Prostate gland (tissue), 2 donors: ENCODE measurements at places on chromosomes 3 and 15.

DNA sequence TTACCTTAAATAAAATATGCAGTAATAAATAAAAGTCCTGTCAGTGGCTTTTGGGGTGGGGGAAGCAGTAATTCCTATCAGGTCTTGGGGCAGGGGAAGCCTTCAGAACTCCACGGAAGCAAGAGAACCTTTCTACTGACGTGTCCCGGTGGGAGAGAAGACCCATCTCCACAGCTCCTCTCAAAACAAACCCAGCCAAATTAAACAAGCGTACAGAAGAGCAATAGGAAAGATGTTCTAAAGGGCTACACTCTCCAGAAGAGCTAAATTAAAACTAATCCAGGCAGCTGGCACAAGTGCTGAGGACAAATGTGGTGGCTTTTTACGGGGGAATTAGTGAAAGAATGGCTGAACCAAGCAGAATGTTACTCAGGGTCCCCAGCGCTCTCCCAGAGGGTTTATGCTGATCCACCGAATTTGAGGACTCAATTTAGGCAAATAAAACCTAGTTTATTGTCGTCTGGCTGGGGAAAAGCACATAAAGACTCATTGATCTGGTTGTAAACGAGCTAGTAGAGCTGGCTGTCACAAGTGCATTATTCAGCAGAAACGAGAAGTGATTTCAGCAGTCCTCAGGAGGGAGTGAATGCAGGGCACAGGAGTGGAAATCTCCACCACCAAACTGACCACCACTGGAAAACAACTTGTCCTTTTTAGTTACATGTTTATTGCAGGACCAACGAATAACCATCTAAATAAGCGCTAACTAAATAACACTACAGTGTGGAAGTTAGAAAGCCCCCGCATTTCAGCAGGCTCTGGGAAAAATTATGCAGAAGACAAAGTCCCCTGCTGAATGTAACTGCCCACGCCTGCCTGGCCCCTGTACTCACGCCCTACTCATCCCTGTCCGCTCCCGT, 13.5 kb downstream of the BFSP2 start:
- DNase-seq = no peak

- no peak for DNase-seq
Measured at GRCh38 chr15:96267463-96267862, 63.0 kb upstream of the NR2F2 start.

DNA sequence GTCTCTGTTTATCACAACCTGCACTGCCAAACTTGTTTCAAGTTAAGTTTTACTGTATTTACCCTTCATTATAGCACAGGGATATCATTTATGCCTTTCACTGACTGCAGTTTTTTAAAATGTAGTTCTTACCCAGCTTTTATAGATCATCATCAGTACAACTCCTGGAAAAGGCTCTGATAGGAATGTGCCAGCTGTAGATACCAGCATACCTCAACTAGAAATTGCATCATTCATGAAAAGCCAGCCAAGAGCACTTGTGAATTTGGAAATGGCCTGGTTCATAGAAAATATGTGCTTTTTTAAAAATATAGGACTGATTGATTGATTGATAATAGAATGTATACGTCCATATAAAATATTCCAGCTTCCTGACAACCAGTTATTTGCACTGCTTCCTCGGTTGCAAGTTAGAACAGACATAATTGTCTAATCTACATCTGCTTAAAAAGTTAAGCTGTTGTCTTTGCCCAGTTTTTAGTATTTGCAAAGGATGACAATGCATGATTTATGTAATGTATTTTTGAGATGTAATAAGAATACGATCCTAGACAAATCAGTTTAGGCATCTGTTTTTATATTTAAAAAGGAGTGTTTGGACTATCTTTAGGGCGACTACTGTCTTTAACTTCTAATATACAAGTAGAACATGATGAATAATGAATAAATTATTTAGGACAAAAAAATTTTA, 58.5 kb downstream of the DCUN1D1 start:
- DNase-seq = no peak

DNA sequence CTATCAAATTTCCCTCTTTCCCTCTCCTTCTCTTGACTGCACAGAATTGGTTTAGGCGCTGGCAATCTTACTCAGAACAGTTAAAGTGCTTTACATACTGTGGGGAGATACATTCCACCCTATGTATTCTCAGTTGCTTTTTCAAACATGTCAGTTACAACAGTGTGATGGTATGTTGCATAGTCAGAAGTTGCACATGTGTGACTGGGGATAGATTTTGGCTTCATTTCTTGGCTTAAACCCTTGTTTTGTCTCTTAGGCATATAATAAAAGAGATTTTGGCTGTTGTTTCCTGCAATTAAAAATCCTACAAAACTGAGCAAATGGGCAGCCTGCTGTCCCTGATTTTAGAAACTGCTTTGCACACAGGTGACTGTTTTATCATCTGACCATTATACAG, 86.7 kb downstream of the PIK3R4 start:
- DNase-seq = no peak

- no peak for DNase-seq
Measured at GRCh38 chr3:40930131-40930538, 269.2 kb upstream of the CTNNB1 start.

DNA sequence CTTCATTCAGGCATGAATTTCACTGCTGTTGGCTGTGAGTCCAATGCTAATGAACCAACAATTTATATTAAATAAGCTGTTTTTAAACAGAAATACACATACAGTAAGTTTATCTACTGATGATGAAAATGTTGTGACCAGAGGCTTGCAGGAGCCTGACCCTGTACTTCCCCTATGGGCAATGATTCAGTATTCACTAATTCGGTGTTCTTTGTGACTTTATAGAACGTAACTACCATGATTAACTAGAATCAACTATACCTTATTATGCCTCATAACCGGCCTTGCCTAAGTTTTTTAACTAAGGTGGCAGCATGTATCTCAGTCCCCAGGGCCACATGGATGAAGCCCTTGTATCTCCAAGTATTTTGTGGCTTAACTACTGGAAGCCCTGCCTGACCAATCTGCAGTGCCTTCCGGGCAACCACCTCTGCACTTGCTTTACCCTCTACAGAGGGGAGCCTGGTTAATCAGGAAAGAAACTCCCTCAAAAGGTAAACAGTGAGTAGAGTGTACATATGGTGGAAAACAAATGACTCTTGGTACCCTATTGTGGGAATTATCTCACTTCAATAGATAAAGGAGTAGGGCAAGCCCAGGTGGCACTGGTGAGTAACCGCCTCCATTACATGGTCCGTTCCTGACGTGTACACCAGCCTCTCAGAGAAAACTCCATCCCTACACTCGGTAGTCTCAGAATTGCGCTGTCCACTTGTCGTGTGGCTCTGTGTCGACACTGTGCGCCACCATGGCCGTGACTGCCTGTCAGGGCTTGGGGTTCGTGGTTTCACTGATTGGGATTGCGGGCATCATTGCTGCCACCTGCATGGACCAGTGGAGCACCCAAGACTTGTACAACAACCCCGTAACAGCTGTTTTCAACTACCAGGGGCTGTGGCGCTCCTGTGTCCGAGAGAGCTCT, 11.6 kb upstream of the CLDN18 start:
- no peak for DNase-seq

GRCh38 chr3:152621967-152622810, 212.7 kb upstream of the P2RY1 start:
- no peak for DNase-seq

- DNase-seq = no peak
Measured at GRCh38 chr3:81789691-81790090, 28.2 kb upstream of the GBE1 start.

DNA sequence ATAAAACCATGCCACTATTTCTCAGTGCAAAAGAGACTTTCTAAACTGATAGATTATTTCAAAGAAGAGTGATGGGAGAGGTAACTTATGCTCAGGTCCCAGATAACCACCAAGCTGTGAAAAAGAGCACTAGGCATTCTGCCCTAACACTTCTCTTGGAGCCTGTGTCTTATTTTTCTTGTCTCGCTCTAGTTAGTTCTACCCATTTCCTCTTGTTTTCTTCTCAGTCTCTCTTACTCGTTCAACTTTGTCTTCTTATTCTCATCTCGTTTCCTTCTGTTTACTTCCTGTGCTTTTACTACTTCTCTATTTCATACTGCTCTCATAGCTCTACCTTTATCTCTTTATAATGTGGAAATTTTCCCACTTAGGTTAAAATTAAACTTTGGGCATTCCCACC, 91.8 kb upstream of the CGNL1 start:
- DNase-seq = no peak

DNA sequence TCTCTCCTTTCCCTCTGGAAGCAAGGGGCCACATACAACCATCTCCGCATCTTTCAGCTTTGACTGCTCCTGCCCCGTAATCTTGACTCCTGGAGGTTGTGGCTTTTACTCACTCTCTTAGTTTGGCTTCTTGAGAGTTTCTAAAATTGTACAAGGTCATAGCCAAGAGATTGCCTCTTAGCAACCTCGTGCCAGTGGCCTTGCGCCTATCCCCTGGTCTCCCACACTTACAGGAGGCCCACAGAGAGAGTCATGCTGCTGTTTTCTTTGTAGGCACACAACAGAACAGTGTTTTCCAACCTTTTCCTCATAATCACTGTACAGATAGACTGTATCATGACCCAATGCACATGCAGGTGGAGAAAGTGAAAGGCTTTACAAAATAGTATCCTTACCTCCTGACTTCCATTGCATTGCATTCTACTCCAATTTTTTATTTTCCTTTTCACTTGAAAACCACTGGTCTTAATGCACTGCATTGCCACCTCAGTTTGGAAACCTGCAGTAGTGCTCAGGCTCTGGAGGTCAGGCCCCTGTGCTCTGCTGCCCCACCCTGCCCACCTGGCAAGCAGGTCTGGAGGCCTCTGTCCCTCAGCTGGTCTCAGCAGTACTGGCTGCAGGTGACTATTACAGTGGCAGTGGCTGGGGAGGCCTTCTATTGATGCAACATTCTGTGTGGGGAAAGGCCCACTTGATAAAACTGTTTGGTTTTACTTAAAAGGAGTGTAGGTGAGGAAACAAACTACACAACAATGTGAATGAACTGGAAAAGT, 156.2 kb downstream of the DNAJB8 start:
- DNase-seq = no peak

DNA sequence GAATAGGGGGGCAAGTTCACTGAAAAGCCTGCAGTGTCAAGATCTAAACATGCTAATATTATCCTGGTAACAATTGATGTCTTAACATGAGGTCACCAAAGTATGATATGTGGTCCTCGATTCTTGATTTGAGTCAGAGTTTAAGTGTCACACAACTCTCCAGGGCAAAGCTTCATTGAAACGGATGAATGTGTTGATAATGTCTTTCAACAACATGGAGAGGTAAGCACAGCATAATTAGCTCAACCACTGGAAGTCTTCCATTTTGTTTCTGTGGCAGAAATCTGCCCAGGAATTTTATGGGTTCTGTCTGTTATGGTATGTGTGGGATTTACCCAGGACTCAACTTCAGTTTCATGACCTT, 591.5 kb downstream of the ZNF385D start:
- DNase-seq = no peak

GRCh38 chr15:91302588-91303439, 202.8 kb downstream of the SV2B start:
- peak; percentile 8 for DNase-seq

DNA sequence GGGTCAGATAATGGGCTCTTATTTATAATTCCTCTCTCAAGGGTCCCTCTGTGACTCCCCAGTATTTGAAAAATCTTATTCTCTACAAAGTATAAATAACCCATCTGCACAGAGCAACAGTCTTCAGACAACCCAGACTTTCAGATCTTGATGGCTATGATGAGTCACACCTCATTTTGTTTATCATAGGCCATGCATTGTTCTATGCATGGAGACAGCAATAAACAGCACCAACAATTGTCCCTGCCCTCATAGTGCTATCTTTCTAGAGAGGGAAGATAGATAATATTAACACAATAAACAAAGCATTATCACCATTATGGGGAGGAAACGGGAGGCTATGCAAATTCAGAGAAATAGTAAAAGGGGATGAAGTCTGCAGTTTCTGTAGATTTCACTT, 13.4 kb downstream of the FHIT start:
- DNase-seq = no peak

DNA sequence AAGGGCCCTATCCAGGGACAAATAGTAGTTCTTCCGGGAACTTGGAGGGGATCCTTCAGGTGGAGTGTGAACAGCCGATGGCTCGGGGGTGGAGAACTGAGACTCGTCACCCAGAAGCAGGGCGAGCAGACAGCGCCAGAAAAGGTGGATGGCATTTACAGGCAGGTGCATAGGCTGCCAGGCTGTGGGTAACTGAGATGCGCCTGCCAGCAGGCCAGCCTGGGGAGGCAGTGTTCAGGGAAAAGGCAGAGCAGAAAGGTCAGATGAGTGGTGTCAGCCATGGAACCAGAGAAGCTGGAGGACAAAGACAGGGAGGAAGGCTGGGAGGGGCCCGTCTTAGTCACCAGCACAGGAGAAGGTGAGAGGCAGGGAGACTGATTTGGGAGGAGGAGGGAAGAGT, 53.0 kb upstream of the SEC22A start:
- DNase-seq = no peak

DNA sequence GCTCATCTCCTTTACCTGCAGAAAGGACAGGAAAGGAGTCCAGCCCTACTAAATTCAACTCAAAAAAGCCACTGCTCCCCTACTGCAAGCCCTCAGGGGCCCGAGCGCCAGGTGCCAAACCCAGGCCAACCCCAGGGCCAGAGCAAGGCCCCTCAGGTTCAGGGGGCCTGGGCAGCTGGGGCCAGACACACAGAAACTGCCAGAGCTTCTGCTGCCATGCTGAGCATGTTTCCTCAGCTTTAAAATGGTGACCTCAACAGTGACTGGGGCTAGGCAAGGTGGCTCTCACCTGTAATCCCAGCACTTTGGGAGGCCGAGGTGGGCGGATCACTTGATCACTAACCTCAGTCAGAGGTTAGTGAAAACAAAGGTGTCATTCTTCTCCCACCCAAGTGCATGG, 38.8 kb downstream of the KLHL25 start:
- no peak for DNase-seq

DNA sequence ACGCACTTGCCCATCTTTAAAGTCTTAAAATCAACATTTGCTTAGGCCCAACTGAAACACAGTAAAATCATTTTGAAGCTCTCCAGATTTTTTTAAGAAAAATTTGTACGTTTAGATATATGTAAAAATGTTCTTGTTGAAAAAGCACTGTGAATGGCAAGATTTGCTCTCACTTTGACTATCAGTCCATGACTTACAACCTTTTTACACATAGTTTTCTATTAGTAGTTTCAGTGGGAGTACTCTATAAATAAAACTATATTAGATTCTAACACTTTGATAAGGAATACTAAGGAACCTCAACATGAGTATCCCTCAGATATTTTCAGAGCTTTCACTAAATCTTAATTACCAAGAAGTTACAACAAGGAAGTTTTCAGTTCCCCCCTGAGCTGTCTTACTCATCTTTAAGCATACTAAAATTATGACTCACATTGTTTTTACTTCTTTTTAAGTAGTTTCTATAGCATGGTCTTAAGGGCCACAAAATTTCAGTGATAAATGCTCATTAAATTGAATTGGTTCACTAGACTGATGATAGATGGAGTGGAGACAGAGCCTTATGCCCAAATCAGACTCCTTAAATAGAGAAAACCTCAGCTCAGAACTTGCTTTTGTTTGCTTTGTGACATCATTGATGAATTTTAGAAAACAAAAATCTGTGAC, 31.6 kb upstream of the RAP2B start:
- DNase-seq = no peak

- DNase-seq = no peak
Measured at GRCh38 chr15:94744080-94744793, 512.9 kb downstream of the MCTP2 start.

- DNase-seq = no peak
Measured at GRCh38 chr15:61644550-61644949, 415.4 kb upstream of the RORA start.

- DNase-seq = no peak
Measured at GRCh38 chr15:77537006-77537405, 95.7 kb downstream of the LINGO1 start.

GRCh38 chr15:64552281-64552948, 92.0 kb downstream of the ZNF609 start:
- DNase-seq = no peak
